ENCODE measurements at places on chromosomes 6 and 20.

DNA sequence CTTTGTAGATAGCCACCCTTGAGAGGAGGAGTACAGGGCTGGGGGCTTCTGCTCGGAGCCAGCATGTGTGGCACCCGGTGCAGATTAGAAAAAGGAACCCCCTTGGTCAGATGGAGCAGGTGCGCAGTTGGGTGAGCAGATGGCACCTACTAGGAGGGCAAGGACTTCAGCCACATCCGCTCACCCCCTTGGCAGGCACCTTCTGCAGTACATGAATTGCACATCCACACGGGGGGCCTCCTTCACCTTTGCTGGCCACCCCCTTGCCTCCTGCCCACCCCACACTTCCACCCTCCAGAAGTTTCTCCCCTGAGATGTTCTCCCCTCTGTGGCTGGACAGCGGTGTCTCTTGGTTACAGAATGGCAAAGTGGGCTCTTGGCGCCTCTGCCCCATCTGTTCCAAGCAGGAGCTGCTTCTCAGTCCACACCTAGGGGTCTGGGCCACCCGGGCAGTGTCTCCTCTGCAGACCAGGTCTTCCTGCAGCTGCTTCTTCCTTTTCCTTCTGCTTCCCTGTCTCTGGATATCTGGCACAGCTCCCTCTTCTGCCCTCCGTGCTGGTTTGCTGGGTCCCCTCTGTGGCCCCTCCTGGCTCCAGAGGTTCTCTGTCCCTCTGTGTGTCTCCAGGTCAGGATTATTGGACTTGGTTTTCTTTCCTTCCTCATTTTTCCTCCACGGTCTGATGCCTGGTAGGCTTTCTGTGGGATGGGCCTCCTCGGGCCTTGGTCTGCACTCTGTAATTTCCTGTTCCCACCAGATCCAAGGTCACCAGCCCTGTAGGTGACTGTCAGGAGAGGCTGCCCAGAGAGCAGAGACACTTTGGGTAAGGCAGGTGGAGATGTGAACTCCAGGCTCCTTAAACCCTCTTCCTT is 4.1 kb downstream of the MDFI start:
- DNase-seq: no peak

DNA sequence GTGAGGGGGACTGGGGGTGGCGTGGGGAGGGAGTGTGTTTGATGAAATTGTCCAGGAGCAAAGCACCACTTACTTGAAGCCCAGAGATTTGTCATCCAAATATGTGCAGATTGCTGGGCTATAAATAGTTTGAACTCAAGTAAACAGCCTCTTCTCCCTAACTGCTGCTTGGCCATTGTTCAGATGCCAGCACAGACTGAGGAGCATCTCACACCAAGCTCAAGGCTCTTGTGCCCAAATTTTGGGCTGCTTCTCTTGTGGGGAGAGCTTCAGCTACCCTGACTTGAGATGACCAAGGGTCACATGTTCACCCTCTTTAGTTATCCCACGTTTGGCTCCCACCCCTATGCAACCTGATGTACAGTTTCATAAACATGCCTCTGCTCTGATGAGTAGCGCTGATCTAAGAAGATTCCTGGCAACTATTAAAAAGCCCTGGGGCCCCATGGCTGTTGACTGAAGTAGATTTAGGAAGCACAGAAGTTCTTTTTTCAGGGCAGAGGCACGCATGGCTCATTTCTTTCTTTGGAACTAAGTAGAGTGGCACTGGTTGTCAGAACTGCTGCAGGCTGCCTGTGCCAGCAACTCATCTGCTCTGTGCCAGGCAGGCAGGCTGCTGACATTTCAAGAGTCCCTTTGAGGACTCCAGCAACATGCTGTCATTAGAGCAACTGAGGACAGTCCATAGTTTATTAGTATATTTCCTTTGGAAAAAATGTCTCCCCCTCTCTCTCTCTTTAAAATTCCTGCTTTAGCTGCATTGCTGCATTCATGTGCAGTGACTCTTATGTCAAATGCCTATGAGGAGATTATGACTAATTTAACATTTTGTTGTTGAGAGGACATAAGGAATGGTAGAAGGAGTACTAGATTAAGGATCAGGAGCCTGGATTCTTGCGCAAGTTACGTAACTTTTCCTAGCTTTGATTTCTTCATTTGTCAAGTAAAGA is 9.6 kb upstream of the PKIG start:
- DNase-seq: no peak

- DNase-seq: no peak
Measured at GRCh38 chr6:4102687-4103244, 23.8 kb upstream of the FAM217A start.

GRCh38 chr6:119333707-119334295 is 15.8 kb downstream of the MAN1A1 start:
- DNase-seq: no peak

- no peak for DNase-seq
Measured at GRCh38 chr6:108106261-108106660, 31.7 kb upstream of the OSTM1 start.

Data from activated T-helper 1 cell treated with Interleukin-2 at 50 U/mL for 16 hours (primary cell).